Activated naive CD8-positive, alpha-beta T cell treated with anti-CD3 and anti-CD28 coated beads for 36 hours (primary cell): ENCODE measurements at places on chromosomes 3 and 15.

- DNase-seq: no peak
These were observed 73.7 kb upstream of the WDR72 start for GRCh38 chr15:53833134-53833624.

- DNase-seq: no peak
These were observed 2.7 kb upstream of the WNT5A start for GRCh38 chr3:55489798-55490132.

- no peak for DNase-seq
These were observed 260.6 kb downstream of the MEX3B start for GRCh38 chr15:81785181-81785580.

GRCh38 chr15:76147906-76148570, 88.3 kb downstream of the TMEM266 start:
- peak; percentile 77 for DNase-seq

GRCh38 chr3:28915741-28916500, 364.9 kb upstream of the RBMS3 start:
- no peak for DNase-seq

DNA sequence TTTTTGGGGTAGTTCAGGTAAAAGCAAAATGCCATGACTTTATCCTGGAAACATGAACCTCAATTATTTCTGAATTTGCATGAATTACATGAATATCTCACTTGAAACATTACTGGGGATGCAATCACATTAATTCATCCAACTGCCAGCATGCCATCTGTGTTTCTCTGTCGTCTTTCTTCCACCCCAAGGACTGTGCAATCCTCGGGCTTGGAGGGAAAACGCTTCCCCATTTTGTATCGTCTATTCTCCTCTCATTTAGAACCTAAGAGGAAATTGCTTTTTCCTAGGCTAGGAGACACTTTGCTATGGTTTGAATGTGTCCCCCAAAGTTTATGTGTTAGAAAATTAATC, 109.4 kb downstream of the SQOR start:
- DNase-seq: no peak

DNA sequence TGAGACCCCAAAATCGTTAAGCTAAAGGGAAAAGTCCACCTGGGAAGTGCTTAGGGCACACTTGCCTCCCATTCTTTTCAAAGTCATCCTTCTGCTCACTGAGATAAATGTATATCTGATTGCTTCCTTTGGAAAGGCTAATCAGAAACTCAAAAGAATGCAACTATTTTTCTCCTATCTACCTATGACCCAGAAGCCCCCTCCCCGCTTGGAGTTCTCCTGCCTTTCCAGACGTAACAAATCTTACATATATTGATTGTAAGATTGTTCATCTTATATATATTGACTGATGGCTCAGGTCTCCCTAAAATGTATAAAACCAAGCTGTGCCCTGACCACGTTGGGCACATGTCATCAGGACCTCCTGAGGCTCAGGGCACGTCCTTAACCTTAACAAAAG, 56.8 kb upstream of the ACAN start:
- DNase-seq: no peak

DNA sequence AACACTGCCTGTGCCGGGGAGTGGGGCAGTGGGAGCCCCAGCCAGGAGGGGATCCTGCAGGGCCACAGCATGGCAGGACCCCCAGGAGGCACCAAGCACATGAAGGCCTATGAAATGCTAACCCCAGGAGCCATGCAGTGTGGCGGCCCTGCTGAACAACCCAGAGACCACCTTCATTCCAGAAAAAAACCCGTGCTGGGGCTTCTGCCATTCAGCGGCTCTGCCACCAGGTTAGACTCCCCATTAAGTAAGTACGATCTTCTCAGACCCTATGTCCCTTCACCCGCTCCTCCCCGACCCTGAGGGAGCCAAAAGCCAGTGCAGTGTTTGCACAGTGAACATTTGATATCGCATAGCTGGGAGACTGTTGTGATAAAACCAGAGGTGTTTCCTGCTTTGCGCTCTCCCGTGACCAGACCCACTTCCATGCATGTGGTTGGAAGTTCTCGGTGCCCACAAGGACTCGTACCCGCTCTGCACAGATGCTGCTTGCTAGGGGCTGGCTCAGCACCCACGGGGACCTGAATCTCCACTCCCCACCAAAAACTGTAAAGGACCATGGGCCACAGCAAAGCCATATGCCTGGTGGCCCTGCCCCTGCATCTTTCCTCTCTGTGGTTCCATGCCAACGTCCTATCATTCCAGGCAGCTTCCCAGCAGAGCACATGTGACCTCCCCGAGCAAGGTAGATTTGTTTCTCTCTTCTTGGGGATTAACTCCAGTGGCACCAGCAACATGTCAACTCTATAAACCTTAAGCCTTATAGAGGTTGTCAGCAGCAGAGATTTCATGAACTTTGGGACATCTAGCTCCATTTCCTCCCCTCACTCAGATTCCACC, 5.3 kb downstream of the PLA2G4D start:
- DNase-seq: no peak

- no peak for DNase-seq
These were observed 110.2 kb downstream of the RORA start for GRCh38 chr15:61118885-61119284.

- no peak for DNase-seq
These were observed 209.0 kb downstream of the SLCO3A1 start for GRCh38 chr15:92062505-92062904.

- peak; percentile 46 for DNase-seq
These were observed 24.9 kb downstream of the SIAH2 start for GRCh38 chr3:150737874-150738679.

GRCh38 chr3:16395212-16395611, 118.3 kb downstream of the RFTN1 start:
- DNase-seq: no peak

DNA sequence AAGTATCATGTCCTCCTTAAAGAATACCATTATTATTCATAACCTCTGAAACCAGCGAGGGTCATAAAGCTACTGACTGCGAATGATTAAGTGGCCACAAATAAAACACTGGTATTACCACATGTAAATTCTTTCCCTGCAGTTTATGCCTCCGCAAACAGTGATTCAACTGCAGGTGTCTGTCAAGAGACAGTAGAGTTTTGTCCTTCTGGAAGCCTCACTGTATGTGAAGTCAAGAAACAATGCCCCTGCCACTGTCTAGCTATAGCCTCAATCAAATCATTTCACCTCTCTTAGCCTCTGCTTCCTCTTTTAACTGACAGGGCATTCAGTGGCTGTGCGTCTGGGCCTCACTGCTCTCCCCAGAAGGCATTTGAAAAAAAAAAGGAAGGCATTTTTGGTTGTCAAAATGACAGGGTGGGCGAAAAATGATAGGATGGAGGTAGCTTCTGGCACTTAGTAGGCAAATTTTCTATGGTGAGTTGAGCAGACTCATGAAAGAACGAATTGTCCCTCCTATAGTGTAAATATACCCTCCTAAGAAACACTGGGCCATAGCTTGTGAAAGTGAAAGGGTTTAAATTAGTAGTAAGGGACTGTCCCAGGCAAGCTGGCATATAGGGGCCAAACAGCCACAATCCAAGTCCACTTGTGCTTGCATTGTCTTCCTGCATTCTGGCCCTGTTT, 66.7 kb downstream of the FILIP1L start:
- peak; percentile 14 for DNase-seq

DNA sequence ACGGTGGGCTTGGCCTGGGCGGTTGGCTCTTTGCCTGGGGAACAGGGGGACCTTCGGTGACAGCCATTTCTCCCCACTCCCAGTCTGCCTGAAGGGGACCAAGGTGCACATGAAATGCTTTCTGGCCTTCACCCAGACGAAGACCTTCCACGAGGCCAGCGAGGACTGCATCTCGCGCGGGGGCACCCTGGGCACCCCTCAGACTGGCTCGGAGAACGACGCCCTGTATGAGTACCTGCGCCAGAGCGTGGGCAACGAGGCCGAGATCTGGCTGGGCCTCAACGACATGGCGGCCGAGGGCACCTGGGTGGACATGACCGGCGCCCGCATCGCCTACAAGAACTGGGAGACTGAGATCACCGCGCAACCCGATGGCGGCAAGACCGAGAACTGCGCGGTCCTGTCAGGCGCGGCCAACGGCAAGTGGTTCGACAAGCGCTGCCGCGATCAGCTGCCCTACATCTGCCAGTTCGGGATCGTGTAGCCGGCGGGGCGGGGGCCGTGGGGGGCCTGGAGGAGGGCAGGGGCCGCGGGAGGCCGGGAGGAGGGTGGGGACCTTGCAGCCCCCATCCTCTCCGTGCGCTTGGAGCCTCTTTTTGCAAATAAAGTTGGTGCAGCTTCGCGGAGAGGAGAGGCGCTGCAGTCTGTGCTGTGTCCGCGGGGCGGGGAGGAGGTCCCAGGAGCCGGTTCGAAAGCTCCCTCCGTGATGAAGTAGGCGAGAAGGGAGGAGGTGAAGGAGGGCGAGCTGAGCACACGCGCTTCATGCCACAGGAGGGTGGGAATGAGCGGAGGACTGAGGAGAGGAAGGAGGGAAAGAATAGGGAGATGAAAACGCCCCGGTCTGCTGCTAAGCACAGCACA, 9.6 kb downstream of the CLEC3B start:
- peak; percentile 11 for DNase-seq

DNA sequence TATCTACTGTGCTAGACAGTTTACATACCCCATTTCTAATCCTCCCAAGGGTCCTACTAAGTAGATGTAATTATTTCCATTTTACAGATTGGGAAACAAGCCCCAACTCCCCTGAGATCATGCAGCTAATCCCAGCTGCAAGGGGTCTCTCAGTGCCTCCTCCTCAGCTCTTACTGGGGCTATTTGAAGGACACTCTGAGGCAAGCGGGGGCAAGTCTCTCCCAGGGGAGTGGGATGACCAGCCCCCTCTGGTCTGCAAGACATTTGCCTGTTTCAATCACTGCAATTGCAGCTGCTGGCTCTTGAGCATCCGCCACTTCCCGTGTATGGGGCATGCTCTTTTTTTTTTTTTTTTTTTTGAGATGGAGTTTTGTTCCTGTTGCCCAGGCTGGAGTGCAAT, 11.4 kb downstream of the LAMP3 start:
- DNase-seq: no peak

GRCh38 chr3:187012609-187013051, 82.3 kb downstream of the ST6GAL1 start:
- peak; percentile 53 for DNase-seq

DNA sequence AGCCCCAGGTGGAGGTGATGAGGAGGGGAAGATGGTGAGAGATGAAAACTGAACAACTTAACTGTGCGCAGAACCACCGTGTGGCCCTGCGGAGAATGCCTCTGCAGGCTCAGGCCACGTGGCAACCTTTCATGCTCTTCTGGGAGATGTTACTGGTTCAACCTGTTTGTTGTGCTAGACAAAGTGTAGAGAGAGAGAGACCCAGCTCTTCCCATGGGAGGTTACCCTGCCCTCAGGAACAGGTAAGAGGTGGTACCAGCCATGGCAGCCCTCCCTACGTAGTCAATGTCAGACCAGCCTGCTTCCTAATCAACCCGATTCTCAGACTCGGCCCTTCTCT, 37.0 kb upstream of the HACD2 start:
- DNase-seq: no peak

DNA sequence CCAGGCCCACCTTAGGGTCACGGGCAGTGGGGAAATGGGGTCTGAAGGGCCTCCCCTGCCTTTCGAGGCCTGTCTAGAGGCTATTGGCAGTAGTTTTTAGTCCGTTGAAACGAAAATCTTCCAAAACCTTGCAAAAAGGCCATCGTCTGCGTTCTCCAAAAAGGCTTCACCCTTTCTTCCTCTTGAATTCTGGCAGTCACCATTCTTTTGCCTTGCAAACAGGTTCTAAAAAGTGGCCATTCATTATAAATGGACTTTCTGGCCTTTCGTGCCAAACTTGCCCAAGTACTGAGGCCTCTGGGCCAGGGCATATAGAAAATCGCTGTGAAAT, 367 bp upstream of the TARS3 start:
- no peak for DNase-seq

GRCh38 chr3:45781271-45781670, 15.1 kb downstream of the SLC6A20 start:
- no peak for DNase-seq

DNA sequence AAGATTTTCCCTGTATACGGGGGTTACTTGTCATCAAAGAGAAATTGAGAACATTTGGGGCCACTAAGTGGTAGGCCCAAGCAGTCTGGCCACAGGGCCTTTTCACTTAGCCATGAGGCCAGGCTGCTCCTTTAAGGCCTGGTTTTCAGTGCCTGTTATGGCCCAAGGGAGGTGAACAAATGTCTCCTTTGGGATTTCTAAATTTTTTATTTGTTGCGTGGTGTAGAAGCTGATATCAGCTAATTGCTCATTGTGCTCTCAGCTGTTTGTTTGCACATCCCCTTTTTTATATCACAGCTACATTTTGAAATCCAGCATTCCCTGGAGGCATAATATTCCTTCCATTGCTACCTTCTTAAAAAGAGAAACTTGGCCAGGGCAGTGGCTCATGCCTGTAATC, 48.5 kb downstream of the RLBP1 start:
- no peak for DNase-seq

GRCh38 chr3:138329127-138329983, at the start of gene NME9:
TSS of gene NME9 (minus strand) at chr3:138329851. CDS start at chr3:138329335, 516 bp downstream.
- DNase-seq: peak; percentile 92

DNA sequence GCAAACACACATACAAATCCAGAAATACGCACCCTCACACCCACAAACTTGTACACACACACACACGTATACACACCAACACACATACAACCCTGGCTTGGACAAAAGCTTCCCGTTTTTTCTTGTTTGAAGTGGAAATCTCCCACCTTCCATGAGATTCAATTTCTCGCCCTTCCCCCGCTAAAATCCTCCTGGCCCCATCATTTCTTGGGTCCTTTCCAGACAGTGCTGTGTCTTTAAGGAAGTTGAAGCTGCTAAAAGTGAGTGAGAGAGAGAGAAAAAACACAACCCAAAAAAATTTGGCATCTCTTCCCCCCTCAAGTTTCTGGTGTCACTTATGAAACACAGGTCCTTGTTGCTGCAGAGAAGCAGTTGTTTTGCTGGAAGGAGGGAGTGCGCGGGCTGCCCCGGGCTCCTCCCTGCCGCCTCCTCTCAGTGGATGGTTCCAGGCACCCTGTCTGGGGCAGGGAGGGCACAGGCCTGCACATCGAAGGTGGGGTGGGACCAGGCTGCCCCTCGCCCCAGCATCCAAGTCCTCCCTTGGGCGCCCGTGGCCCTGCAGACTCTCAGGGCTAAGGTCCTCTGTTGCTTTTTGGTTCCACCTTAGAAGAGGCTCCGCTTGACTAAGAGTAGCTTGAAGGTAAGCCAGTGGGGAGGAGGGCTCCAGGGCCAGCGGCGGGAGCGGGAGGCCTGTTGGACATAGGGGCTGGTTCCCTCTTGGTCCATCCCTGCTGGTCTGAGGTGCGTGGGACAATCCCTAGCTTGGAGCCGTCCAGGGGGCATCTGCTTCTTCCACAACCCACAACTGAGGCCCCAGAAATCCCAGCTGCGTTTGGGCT, at the start of gene ISLR:
ISLR (plus strand) TSS at position 331 of the 839 bp plus-strand sequence. CDS start 1,149 bp downstream, outside the sequence.
- no peak for DNase-seq
